ENCODE measurements at places on chromosomes 1 and 21. TPM values are rescaled to one million over a fixed set of nuclear protein-coding genes. Genes with fewer than 3 reads are reported as not detected.

COL8A2 gene
- total RNA-seq: 0.14 TPM

PRMT2 gene
- total RNA-seq: 50.9 TPM

MROH9 gene
- not detected for total RNA-seq

CFH gene
- 5.8 TPM for total RNA-seq

CFHR4 gene
- total RNA-seq: not detected

CFAP107 gene
- not detected for total RNA-seq

LENEP gene
- not detected for total RNA-seq

SCYL3 gene
- 2.6 TPM for total RNA-seq

ZNF683 gene
- total RNA-seq: not detected

FLVCR1 gene
- 20.9 TPM for total RNA-seq

SPATA45 gene
- total RNA-seq: 0.42 TPM

OR2M4 gene
- total RNA-seq: not detected

UBL4B gene
- total RNA-seq: not detected

APH1A gene
- 127 TPM for total RNA-seq

LCE3C gene
- not detected for total RNA-seq

NTNG1 gene
- not detected for total RNA-seq

TRIM17 gene
- not detected for total RNA-seq

TSPAN2 gene
- total RNA-seq: 0.69 TPM

RNU1-2 gene
- total RNA-seq: not detected

SDF4 gene
- total RNA-seq: 132 TPM

RNF186 gene
- total RNA-seq: not detected

MX2 gene
- total RNA-seq: not detected

NFASC gene
- 1.3 TPM for total RNA-seq

CELF3 gene
- total RNA-seq: not detected

B3GALNT2 gene
- total RNA-seq: 21.4 TPM

C1orf94 gene
- total RNA-seq: not detected

IL12RB2 gene
- 0.14 TPM for total RNA-seq

SPRR4 gene
- not detected for total RNA-seq

NKAIN1 gene
- total RNA-seq: 1.1 TPM

BTBD8 gene
- 0.55 TPM for total RNA-seq

LAX1 gene
- total RNA-seq: not detected

Measured in A549 treated with dexamethasone at 1 μM for 4 hours (cell line).